Stimulated activated CD8-positive, alpha-beta memory T cell treated with anti-CD3 and anti-CD28 coated beads, Interleukin-4, amount 100 ng/mL, for 48 hours (primary cell): ENCODE measurements at places on chromosomes 3 and 15.

GRCh38 chr15:79450648-79451047, 18.5 kb downstream of the MINAR1 start:
- DNase-seq, result no peak

GRCh38 chr15:66138096-66138783, 115.3 kb downstream of the MEGF11 start:
- no peak for DNase-seq

DNA sequence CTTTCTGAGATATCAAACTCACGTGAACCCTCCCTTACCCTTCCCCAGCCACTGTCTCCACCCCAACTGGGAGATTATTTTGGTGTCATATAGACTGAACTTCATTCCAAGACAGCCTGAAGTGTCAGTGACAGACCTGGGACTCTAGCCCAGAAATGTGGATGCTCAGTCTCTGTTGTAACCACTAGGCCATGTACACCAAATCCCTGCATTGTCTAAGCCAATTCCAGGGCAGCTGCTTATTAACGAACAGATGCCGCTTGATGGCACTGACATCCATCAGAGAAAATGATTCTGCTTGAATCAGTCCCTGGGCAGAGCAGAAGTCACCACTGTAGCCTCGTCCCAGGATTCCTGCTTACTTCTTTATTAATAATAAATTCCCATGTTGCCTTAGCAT, 305.5 kb downstream of the GRM7 start:
- no peak for DNase-seq

GRCh38 chr3:112813723-112814171, 32.9 kb downstream of the CD200R1L start:
- no peak for DNase-seq

DNA sequence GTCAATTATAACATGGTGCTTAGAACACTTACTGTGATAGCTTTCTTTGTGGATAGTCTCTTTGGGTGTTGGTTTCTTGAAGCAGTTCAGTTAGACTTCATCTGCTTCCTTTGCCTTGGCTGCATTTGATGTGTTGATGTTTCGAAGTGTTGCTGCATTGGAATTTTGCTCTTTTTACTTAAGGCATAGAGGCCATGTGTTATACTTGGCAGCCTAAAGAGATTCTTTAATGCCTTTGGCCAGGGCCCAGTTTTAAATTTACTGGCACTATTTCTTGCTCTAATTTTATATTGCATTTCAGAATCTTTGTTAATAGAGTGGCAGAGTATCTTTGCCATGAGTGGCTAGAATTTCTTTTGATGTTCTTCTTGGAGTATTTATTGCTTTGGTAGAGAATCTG, 21.2 kb downstream of the NR1D2 start:
- DNase-seq, result no peak

DNA sequence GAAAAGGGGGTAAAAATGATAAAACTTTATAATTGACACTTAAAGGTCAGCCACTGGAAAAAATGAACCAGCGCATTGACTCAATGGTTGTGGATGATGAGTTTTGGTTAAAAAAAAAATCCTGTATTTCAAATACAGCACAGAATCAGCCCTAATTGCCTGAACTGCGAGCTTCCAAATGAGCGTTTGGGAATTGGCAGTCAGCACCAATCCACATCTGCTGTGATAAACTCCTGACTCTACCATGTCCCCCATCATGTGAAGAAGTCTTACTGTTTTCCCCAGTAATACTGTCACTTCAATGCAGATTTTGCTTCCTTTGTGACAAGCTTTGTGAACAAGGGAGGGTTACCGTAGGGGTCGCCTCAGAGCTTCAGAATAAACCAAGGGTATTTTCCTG, 235.4 kb downstream of the EBLN2 start:
- DNase-seq, result no peak

GRCh38 chr15:64456634-64457108, 3.7 kb upstream of the ZNF609 start:
- no peak for DNase-seq

- DNase-seq, result peak; percentile 18
Observed at GRCh38 chr3:45762647-45763302, 33.6 kb downstream of the SLC6A20 start.

DNA sequence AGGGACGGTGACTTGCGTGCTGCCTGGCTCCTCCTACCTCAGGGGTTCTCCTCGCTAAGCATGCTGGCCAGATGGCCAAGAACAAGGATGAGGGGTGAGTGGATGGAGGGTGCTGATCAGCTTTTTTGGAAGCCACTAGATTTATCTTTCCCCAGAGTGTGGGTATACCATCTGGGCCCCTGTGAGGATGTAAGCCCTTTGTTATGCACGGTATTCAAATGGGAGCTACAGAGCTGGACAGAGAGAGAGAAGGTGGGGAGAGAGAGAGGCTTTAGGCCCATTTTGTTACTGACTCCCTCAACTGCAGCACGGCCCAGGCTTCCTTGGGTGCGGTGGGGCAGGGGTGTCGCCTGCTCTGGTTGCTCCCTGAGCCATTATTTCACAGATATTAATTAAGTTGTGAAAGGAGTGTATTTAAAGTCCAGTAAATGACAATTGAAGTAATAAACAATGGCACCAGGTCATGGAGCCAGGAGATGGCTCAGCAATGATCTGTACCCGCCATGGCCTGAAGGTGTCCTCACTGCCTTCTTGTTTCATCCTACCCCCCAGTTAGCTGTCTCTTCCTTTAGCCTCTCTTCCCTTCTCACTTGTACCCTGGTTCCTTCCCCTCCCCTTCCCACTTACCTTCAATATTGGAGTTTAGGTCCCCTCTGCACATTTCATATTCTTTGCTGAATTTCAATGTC, 158.0 kb downstream of the CLSTN2 start:
- DNase-seq, result no peak

DNA sequence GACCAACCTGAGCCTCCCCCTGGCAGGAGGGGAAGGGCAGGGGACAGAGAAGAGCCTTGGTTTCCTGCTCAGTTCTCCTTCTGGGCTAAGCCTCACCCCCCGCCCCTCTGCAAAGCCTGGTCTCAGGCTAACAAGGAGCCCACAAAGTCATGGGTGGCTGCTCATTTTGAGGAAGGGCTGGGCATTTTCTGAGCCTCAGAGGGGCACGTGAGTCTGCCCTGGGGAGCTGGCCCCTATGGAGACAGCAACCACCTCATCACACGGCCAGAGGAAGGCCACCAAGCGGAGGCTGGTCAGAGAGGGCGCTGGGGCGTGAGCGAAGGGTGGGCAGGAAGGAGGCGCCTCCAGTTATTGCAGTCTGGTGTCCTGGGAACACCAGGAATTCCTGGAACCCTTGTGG, 18.7 kb downstream of the ABTB1 start:
- no peak for DNase-seq

DNA sequence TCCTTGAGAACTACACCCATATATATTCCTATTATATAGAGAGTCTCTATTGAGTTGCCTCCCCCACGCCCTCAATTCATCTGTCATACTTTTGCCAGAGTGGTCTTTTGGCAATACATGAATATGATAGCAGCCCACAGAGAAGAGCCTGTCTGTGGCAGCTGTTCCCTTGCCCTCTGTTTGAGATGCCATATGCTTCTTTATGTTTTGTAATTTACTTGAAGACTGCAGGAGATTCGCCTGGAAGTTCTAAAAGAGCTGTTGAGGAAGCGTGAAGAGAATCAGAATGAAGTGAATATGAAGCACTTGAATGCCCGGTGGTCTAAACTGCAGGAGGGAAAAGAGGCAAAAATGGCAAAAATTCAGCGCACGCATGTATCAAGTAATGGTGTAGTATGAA, 27.2 kb downstream of the CFAP91 start:
- DNase-seq, result no peak

DNA sequence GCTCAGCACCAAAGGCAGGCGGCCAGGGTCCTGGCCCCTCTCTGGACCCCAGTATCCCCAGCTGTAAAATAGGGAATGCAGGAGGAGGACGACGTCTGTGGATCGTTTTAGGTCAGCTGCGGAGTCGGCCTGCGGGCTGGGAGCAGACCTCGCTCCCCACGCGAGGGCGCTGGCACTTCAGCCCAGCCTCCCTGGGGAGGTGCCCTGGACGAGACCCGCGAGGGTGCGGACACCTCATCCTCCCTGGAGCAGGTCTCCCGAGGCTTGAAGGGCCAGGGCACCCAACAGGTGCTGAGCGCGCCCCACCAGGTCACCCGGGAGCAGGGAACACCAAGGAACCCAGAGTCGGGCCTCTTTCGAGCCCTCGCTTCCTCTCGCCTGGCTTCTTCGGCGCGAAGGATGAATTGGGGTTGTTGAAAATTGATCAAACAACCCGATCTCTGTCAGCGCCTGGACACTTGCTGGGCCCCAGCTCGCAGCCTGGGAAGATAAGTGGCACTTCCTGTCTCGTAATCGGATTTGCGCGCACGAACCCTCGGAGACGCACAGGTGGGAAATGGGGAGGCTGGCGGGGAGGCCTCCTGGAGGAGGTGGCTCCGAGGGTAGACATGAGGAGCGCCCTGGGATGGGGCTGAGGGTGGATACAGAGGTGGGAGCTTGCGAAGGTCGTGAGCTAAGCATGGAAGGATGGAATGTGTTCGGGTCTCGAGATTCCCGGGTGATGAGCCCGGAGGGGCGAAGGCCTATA, 588 bp upstream of the VIPR1 start:
- DNase-seq, result peak; percentile 77

DNA sequence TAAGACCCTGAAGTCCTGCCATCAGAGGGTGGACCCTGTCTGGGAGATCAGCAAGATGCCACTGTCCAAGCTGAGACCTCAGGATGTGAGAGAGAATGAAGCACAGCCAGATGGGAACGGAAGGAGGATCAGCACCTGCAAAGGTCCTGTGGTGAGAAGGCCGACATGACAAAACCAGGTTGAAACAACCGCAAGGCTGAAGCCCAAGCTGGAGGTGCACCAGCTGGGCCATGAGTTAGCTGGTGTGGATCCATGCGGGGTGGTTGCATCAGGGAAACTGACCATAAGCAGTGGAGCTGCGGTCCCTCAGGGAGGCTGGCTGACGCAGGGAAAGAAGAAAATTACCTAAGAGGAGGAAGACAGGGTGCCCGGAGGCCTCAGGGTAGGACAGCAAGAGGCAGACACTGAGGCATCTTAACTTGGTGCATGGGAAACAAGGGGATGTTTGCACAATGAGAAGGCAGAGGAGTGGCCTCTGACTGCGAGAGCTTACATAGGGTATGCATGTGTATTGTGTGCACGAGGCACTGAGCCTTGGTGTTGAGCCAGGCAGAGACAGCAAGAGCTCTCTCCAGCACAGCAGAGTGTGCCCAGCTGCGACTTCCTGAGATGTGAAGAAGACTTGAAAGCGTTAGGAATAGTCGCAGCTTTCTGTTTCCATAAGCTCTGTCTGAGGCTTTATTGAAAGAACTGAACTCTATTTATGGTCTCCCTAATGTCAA, 497.7 kb downstream of the OCA2 start:
- no peak for DNase-seq

- no peak for DNase-seq
Observed at GRCh38 chr15:88803241-88803919, at the start of gene ACAN. TSS of gene ACAN (plus strand) at chr15:88803436. CDS start at chr15:88836207, 32,771 bp downstream.

DNA sequence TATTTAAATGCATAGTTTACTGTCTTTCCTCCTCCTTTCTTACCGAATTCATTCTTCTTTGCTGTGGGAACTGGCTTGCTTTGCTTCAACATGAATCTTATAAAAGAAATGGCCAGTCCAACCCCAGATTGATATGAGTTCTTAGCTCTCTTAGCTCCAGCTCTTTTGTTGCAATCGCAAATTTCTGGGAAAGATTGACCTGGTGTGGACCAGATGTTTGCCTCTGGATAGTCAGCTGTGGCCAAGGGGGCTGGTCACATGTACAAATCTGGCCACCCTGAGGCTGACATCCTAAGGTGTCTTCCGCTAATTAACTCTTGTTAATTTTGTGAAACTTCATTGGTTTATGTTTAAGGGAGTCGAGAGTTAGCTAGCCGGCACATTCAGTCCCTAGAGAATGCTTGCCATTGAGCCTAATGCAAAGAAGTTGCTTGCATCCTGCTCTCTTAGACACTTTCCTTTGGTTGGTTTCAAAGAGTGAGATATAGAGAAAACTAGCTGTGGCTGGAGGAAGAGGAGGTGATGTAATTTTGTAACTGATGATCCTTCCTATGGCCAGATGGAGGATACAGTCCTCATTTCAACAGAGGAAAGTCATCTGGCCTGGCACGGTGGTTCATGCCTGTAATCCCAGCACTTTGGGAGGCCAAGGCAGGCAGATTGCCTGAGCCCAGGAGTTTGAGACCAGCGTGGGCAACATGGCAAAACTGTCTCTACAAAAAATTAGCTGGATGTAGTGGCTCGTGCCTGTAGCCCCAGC, 162.4 kb downstream of the ADAMTSL3 start:
- DNase-seq, result no peak

- DNase-seq, result no peak
Observed at GRCh38 chr3:25372167-25372566, 55.9 kb upstream of the RARB start.

GRCh38 chr15:39896846-39897245, 23.2 kb downstream of the GPR176 start:
- DNase-seq, result no peak

- DNase-seq, result no peak
Observed at GRCh38 chr15:51253366-51253765, 85.0 kb downstream of the CYP19A1 start.

DNA sequence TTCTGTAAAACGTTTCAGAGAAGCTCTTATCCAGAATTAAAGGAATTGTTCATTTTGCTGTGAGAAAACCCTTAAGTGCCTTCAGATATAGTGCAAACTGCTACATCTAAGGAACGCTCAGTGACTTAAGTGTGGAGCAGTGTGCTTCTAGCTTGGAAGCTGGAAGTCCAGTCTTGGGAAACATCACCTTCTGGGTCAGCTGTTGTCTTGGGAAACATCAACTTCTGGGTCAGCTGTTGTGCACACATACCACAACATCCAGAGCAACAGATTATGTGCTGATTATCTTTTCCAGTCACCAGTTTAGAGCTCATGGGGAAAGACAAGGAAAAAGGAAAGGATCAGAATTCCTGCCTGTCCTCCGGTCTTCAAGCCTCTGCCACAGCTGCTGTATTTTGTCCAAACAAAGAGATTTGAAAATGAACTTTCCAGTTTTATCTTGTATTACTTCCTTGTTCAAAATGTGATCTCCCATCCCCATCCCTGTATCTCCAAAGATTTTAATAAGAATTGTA, 713.6 kb downstream of the NSUN3 start:
- DNase-seq, result no peak

- no peak for DNase-seq
Observed at GRCh38 chr3:71072986-71073385, 510.5 kb downstream of the FOXP1 start.

GRCh38 chr3:25910997-25911396, 121.1 kb downstream of the OXSM start:
- DNase-seq, result peak; percentile 79

- no peak for DNase-seq
Observed at GRCh38 chr3:195101927-195102608, 168.9 kb downstream of the XXYLT1 start.

GRCh38 chr15:61822511-61822910, 237.7 kb downstream of the VPS13C start:
- no peak for DNase-seq
